ENCODE measurements at places on chromosomes 16 and 17.
A peak's percentile ranks its signal among the peaks of the same experiment; 100 is the strongest.

DNA sequence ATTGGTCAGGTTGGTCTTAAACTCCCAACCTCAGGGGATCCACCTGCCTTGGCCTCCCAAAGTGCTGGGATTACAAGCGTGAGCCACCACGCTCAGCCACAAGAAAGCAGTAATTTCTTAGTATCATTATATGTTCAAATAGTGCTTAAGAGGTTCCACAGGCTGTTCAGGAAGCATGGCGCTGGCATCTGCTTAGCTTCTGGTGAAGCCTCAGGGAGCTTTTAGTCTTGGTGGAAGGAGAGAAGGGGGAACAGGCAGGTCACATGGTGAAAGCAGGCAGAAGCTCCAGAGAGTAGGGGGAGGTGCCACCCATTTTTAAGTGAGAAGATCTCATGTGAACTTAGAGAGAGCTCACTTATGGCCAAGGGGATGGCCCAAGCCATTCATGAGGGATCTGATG lies 3.7 kb upstream of the SEC14L1 start:
- peaks cover 23% of the 10 kb centered on the region for H3K4me1 ChIP-seq
- H3K27me3 ChIP-seq: no peaks in the 10 kb centered on the region
- no peak overlapping the region for H3K27ac ChIP-seq
- H3K4me3 ChIP-seq: no peak overlapping the region
- peaks cover 18% of the 10 kb centered on the region for H3K36me3 ChIP-seq
- no peak for DNase-seq

DNA sequence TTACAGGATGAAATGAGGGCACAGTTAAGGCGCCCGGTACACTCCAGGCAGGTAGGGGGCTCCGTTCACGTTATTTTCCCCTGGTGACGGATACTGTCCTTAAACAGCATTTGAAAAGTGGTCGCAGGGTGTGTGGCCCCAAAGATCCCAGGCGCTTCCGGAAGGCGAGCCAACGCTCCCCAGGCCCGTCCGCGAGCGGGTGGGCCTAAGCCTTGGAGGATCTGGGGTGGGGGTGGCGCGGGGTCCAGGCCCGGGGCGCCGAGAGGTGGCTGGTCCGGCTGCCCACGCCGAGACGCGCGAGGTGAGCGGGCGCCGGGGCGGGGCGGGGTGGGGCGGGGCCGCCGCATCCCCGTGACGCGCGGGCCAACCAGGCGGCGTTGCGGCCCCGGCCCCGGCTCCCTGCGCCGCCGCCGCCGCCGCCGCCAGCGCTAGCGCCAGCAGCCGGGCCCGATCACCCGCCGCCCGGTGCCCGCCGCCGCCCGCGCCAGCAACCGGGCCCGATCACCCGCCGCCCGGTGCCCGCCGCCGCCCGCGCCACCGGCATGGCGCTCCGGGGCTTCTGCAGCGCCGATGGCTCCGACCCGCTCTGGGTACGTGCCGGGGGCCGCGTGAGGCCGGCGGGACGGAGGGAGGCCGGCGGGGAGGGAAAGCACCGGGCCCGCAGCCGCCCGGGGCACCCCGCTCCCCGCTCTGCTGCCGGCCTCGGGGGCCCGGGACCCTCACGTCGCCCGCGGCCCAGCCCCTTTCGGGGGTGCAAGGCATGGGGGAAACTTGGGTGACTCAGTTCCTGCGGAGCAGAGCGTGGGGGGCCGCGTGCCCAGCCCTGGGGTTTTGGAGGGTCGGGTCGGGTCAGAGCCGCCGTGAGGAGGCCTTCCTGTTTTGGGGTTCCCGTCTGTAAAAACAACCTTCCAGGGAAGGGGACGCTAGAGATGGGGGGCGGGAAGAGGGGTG lies at the start of gene ABCC1:
Gene ABCC1 (plus strand): TSS at position 407 of the 951 bp plus-strand sequence. CDS start 136 bp downstream, at position 543.
- H3K27ac ChIP-seq: peak within 1 kb of the TSS; percentile 96
- peaks cover 17% of the 10 kb centered on the region for H3K36me3 ChIP-seq
- DNase-seq: peak; percentile 36
- H3K4me1 ChIP-seq: peaks cover 32% of the 10 kb centered on the region
- peak within 1 kb of the TSS; percentile 93 for H3K4me3 ChIP-seq

GRCh38 chr16:50940275-50940854 lies 198.5 kb downstream of the CYLD start:
- peaks cover 45% of the 10 kb centered on the region for H3K27me3 ChIP-seq
- H3K27ac ChIP-seq: no peak overlapping the region
- no peak overlapping the region for H3K4me3 ChIP-seq
- DNase-seq: no peak

DNA sequence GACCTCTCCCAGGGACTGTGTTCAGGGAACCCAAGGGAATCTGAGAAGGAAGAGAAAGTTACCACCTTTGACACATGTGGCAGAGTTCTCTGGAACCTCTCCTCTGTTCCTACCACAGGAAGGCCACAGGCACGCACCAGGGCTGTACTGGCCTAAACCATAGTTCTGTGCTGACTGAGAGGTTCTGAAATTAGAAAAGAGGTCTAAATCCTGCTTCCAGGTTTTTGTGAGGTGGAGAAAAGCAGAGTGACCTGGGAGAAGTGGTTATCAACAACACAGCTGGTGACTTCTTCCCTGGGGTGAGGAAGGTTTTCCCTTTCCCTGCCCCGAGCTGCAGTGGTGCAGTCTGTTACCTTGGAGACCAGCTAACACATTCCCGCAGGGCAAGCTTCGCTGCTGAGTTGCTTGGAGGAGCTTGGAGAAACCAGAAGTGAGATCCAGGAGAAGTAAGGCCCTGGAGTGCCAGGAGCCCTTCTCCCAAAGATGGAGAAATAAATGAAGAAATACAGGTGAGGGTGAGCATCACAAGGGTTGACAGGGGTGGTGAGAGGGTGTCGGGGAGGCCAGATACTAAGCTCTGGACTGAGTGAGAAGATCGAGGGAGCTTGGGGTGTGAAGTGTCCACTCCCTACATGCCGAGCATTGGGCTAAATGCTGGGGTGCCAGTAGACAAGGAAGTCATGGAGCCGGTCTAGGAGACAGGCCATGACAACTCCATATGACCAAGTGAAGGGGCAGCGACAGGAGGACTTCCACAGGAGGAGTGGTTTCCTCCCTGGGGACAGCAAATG lies at the start of gene VWA3A:
Gene VWA3A (plus strand): TSS at position 399 of the 791 bp plus-strand sequence. CDS start 97 bp downstream, at position 496.
- no peak within 1 kb of the TSS for H3K27ac ChIP-seq
- H3K4me3 ChIP-seq: no peak within 1 kb of the TSS
- no peak for DNase-seq
- no peaks in the 10 kb centered on the region for H3K36me3 ChIP-seq

- H3K27me3 ChIP-seq: no peaks in the 10 kb centered on the region
- peaks cover 20% of the 10 kb centered on the region for H3K36me3 ChIP-seq
- H3K4me3 ChIP-seq: peak overlapping the region; percentile 99
Measured at GRCh38 chr16:22375117-22375962, 921 bp upstream of the CDR2 start.

DNA sequence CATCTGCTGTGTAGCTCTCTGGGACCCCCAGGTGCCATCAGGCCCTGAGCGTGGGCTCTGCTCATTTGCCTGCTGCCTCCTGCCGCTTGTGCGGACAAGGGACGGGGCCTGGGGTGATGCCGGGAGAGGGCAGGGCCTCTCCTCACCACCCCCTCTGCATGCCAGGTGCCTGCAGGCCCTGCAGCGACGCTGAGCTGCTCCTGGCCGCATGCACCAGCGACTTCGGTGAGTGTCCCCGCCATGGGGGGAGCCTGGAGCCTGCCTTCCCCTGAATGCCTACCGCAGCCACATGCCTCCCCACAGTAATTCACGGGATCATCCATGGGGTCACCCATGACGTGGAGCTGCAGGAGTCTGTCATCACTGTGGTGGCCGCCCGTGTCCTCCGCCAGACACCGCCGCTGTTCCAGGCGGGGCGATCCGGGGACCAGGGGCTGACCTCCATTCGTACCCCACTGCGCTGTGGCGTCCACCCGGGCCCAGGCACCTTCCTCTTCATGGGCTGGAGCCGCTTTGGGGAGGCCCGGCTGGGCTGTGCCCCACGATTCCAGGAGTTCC lies 1.9 kb downstream of the METRN start:
- peaks cover 13% of the 10 kb centered on the region for H3K36me3 ChIP-seq
- H3K4me1 ChIP-seq: peaks cover 15% of the 10 kb centered on the region
- DNase-seq: no peak
- H3K27ac ChIP-seq: no peak overlapping the region
- no peaks in the 10 kb centered on the region for H3K27me3 ChIP-seq

GRCh38 chr17:59376506-59376905 lies 45.1 kb downstream of the YPEL2 start:
- H3K27me3 ChIP-seq: no peaks in the 10 kb centered on the region
- no peak overlapping the region for H3K4me3 ChIP-seq
- H3K27ac ChIP-seq: no peak overlapping the region
- DNase-seq: no peak
- peaks cover 7% of the 10 kb centered on the region for H3K36me3 ChIP-seq

GRCh38 chr16:83615141-83615952 lies 192.4 kb upstream of the HSBP1 start:
- H3K27me3 ChIP-seq: no peaks in the 10 kb centered on the region
- no peak overlapping the region for H3K27ac ChIP-seq
- no peak overlapping the region for H3K4me3 ChIP-seq

GRCh38 chr17:77790143-77790829 lies 168.2 kb upstream of the TNRC6C start:
- H3K36me3 ChIP-seq: no peaks in the 10 kb centered on the region
- no peaks in the 10 kb centered on the region for H3K27me3 ChIP-seq
- H3K4me3 ChIP-seq: no peak overlapping the region
- no peak for DNase-seq
- peaks cover 28% of the 10 kb centered on the region for H3K4me1 ChIP-seq
- no peak overlapping the region for H3K27ac ChIP-seq

GRCh38 chr16:20952139-20952920 lies 51.8 kb downstream of the LYRM1 start:
- no peak for DNase-seq
- peaks cover 7% of the 10 kb centered on the region for H3K27me3 ChIP-seq
- no peaks in the 10 kb centered on the region for H3K4me1 ChIP-seq
- H3K36me3 ChIP-seq: no peaks in the 10 kb centered on the region

- no peak overlapping the region for H3K4me3 ChIP-seq
- DNase-seq: no peak
- H3K36me3 ChIP-seq: no peaks in the 10 kb centered on the region
- no peak overlapping the region for H3K27ac ChIP-seq
- H3K27me3 ChIP-seq: no peaks in the 10 kb centered on the region
Measured at GRCh38 chr16:84794626-84795025, 25.2 kb upstream of the CRISPLD2 start.

DNA sequence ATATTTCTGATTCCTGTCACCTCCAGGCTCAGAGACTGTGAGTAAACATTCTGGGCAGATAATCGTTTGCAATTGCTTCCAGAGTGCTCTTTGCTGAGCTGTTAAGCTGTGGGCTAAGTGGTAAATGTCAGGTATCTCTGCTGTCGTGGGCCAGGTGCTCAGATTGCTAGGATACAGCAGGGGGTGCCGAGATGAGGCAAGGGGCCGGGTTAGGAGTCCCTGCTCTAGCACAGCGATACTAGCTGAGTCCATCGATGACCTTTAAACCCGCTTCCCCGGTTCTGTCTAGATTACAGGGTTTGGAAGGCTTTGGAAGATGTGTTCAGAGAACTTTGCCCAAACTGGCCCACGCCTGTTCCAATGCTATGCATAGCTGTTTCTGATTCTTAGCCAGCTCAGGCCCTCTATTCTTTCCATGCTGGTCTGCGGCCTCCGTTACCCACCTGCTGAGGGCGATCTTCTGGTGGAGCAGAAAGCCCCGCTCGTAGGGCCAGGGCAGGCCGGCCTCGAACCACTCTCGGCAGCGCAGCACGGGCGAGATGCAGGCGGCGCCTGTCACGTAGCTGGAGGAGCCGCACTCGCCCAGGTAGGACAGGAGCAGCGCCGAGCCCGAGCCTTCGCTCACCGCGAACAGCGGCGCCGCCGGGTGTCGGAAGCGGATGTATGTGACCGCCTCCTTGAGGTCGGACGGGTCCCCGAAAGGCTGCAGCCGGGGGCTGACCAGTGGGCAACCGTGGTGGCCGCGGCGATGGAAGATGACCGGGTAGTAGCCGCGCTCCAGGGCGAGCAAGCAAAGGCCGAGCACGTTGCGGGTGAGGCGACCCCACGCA lies 979 bp downstream of the ABHD15 start:
- peak; percentile 57 for DNase-seq
- H3K27me3 ChIP-seq: no peaks in the 10 kb centered on the region
- peak overlapping the region; percentile 99 for H3K4me3 ChIP-seq
- H3K27ac ChIP-seq: peak overlapping the region; percentile 93

Data from effector memory CD8-positive, alpha-beta T cell (primary cell).